ENCODE measurements at places on chromosomes 1 and 21.

GRCh38 chr1:27099135-27099586, 55.8 kb downstream of the SLC9A1 start:
- peak; percentile 71 for DNase-seq

- no peak for DNase-seq
These were observed 68.7 kb downstream of the MORN1 start for GRCh38 chr1:2322581-2323211.

DNA sequence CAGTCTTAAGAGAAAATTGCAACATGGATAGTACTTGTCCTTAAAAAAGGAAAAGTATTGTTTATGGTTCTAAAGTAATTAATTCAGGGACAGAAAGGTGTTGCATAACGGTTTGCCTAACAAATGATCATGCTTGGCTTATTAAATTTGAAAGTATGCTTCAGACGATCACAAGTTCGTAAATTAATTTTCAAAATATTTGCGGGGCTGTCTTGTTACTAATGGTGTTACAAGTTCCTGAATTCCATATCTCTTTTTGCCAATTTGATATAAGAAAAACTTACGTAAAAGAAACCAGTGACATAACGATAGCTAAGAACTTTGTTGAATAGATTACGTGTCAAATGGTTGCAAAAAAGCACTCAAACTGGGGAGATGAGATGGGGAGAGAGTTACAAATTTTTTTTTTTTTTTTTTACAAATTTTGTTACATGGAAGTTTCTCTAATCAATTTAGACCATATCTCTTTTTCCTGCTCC, 1.3 kb downstream of the AGO3 start:
- no peak for DNase-seq

- no peak for DNase-seq
These were observed 4.6 kb downstream of the PRUNE1 start for GRCh38 chr1:151012684-151013471.

GRCh38 chr1:231206856-231207255, 34.2 kb upstream of the GNPAT start:
- DNase-seq: no peak

Measured in DMS79 (cell line).